ENCODE measurements at places on chromosomes 1 and 21.

- no peak for DNase-seq
Measured at GRCh38 chr1:236702791-236703394, 16.6 kb downstream of the ACTN2 start.

DNA sequence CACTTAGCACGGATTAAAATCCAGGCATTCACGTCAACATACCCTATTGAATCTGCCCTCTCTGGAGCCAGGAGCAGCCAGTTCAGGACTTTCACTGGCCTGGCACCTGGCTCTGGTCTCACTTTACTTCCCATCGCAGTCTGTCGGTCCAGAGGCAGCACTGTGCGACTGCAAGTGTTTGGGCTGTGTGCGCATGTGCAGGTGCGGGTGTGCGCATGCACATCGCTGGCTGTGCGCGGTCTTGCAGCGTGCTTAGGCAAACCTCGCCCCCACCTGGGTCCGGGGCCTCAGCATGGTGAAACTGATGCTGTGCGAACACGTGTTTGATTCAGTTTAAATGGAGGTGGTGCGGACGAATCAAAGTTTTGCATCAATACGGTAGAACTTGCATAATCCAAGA lies 38.0 kb downstream of the ATF3 start:
- DNase-seq: no peak

GRCh38 chr1:19009882-19010321 lies 53.4 kb upstream of the IFFO2 start:
- DNase-seq: no peak

DNA sequence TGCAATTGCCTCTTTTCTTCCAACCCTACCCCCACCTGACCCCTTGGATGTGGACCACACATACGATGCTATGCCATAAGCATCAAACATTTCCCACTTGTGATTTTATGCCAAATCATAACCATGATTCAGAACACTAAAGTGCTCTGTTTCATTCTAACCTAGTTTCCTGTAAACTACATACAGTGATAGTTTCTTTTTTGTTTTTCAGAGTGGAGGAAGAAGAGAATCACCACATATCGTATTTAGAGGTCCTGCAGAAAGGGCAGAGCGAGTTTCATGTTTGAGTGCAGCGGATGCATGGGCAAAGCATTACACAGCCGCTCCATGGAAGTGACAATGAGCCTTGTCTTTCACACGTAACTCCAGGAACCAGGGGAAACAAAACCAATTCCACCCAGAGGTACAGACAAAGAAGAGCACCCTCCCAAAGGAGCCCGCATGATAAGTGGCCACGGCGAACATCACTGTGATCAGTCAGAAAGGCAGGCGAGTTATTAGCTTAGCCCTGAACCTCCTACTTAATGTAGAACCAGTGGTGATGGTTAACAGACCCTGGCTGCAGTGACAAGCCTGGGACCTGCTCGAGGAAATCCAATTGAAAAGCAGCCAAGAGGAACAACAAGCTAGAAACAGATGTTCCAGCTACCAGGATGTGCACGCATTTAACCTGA lies 64.0 kb upstream of the ZNF281 start:
- no peak for DNase-seq

GRCh38 chr1:95084317-95085176 lies 11.8 kb upstream of the ALG14 start:
- DNase-seq: peak; percentile 27

GRCh38 chr1:212578041-212578440 lies 30.5 kb upstream of the ATF3 start:
- DNase-seq: no peak

- DNase-seq: no peak
Measured at GRCh38 chr1:238119060-238119459, 228.3 kb upstream of the ZP4 start.

- no peak for DNase-seq
Measured at GRCh38 chr1:39711104-39711965, 20.1 kb upstream of the HPCAL4 start.

DNA sequence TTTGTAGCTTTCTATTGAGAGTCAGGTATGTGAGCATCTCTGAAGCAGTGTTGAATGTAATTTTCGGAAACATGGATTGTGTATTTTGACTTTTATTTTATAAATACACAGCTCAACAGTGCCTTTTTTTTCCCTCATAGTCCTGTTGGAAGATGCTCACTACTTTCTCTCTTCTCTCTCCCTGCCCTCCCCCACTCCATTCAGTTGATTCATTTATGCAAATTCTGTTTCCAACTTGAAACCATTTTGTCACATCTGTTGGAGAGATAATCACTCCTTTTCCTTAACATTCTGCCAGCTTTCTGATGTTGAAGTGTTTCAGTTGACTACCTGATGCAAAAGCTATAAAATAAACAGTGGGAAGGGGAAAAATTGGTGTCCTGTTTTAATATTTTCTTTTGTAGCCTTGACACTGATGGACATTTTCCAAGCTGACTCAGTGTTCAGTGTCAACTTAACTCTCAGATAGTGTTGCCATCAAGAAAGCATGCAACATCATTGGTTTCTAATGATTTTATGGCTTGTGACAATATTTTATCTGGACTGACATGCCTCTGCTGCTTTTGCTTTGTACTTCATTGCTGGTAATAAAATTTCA lies 194.5 kb downstream of the HS2ST1 start:
- no peak for DNase-seq

GRCh38 chr1:22321917-22322316 lies 129.7 kb upstream of the ZBTB40 start:
- DNase-seq: no peak

GRCh38 chr21:38863291-38863690 lies 57.6 kb downstream of the ETS2 start:
- no peak for DNase-seq

- no peak for DNase-seq
Measured at GRCh38 chr1:201309416-201309815, 26.1 kb downstream of the PKP1 start.

DNA sequence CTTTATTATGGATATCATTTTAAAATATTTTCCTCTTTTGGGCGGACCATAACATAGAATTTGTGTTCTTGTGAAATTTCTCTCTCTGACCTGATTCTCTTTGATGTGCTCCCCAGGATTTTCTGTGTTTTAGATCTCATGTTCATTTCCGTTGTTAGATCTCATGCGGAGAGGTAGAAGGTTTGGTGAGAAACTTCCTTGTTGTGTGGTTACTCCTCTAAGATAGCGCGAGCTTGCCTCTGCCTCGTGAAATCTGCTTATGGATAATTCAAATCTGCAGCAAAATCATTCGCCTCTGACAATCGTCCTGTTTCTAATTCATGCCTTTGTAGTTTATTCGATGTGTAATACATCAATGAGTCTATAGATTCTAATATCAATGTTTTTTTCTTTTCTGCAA lies 580.4 kb downstream of the USP25 start:
- no peak for DNase-seq

DNA sequence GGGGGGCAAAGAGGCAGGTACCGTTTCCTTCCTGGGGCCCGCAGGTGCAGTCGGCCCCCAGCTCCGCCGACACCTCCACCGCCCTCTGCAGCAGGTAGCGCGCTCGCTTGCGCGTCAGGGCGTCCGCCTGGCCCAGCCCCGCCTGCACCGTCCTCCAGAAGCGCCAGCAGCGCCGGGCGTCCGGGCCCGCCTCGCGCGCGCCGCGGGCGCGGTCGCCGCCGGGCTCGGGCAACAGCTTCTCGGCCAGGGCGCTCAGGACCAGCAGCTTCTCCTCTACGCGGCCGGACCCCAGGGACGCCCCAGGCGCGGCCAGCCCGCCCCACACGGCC lies 863 bp downstream of the TARBP1 start:
- DNase-seq: no peak

DNA sequence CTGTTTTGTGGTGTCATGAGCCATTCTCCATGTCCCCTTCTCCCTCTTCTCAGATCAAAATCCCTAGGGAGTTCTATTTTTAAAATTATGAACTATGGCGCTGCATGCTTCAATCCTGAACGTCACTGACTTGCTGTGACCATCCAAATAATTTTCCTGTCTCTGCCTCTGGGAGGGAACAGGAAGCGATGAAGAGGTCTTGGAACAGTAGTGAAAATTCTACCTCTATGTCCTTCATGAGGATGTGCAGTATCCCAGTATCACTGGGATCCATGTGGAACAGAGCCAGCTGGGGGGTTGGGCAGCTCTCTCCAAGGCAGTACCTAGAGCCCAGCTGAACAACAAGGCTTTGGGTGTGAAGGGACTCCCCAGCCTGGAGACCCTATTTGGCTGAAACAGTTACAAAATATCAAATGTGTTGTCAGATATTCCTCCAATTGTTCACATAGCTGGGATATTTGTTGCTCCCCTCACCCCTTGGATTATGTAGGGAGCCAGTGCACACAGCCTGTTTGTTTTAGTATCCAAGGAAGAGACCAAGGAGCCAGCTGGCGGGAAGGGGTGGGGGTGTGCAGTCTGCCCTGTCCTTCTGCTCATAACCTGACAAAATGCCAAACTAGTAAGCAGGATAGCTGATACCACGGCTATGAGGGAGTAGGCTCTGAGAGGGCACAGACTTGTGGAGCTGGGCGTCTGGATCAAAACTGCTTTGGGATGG lies 7.6 kb downstream of the DCLRE1B start:
- DNase-seq: no peak

- DNase-seq: no peak
Measured at GRCh38 chr1:152084853-152085252, 4.0 kb downstream of the TCHHL1 start.

- DNase-seq: no peak
Measured at GRCh38 chr1:77459881-77460280, 178.1 kb downstream of the AK5 start.

- no peak for DNase-seq
Measured at GRCh38 chr1:26820784-26821269, 5.7 kb upstream of the ZDHHC18 start.

DNA sequence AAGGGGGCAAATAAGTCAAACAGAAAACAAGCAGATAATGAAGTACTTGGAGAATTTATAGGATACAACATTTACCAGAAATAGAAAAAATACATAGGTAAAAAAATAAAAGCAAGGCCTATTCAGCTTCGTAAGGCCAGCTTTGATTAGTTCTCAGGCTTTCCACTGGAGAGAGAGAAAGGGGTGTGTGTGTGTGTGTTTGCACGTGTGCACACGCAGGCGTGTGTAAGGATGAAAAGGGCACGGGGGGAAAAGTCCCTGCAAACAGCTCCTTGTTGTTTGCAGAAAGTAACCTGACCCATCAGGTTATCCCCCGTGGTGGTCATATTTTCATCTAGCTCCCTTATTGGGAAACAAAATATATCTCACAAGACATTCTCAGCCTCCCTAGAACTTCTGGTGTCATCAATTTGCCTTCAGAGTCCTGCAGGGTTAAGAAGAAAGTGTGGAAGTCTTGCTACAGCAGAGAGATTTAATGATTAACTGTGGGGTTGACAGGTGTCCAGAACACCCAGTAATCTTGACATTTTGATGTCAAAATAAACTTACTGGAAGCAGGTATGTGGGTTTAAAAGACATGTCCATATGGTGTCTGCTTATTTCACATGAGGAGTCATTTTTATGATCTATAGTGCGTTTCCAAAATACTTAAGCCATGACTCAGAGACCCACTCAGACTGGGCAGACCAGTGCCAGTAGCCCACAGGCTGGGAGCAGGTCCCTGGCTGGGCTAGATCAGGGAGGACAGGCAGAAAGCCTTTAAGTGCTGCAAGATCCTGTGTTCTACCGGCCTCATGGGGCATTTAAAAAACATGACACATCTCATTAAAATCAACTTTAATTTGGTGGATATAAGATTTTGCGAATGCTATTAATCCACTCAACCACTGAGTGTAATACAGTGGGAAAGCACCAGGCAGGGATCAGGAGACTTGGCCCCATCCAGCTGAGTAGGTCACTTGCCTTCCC lies 487.6 kb upstream of the CAMK1G start:
- no peak for DNase-seq

- DNase-seq: no peak
Measured at GRCh38 chr1:75797273-75797588, 549 bp downstream of the MSH4 start.

DNA sequence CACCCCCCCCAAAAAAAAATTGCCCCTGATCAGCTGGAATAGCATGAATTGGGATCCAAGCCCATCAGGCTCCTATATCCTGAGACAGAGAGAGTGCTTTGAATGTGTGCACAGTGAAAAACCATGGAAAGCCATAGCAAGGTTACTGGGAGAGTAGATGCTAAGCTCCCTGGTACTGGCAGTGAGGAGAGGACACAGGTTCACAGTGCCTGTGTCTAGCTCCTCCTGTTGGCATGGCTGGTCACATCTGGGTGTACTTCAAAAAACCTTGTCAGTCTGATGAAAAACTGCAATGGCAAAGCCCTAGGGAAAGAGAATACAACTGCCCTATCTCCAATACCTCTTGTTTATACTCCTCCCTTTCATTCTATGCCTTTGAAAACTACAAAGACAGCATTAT lies 12.9 kb downstream of the COPA start:
- no peak for DNase-seq
